ENCODE measurements at places on chromosomes 5 and 9. TPM values are rescaled to one million over a fixed set of nuclear protein-coding genes. Genes with fewer than 3 reads are reported as not detected.
A peak's percentile ranks its signal among the peaks of the same experiment; 100 is the strongest.

The LRRC8A gene
- total RNA-seq = 23.5 TPM

The TMEM171 gene
- not detected for total RNA-seq

The CDC20B gene
- not detected for total RNA-seq

The MAMDC2 gene
- total RNA-seq = not detected

The BARHL1 gene
- total RNA-seq = not detected

The SLC6A3 gene
- not detected for total RNA-seq

The TOR4A gene
- total RNA-seq = 45.8 TPM

The KIF24 gene
- 4.7 TPM for total RNA-seq

The ANKRD31 gene
- total RNA-seq = 0.04 TPM

The PCDHA11 gene
- total RNA-seq = not detected

The TBCA gene
- 267 TPM for total RNA-seq

The C9orf50 gene
- not detected for total RNA-seq

GRCh38 chr9:130301483-130302286 lies 36.1 kb downstream of the HMCN2 start:
- no peak for DNase-seq

- DNase-seq = no peak
These were observed 321.4 kb upstream of the SEMA6A start for GRCh38 chr5:116896001-116896400.

DNA sequence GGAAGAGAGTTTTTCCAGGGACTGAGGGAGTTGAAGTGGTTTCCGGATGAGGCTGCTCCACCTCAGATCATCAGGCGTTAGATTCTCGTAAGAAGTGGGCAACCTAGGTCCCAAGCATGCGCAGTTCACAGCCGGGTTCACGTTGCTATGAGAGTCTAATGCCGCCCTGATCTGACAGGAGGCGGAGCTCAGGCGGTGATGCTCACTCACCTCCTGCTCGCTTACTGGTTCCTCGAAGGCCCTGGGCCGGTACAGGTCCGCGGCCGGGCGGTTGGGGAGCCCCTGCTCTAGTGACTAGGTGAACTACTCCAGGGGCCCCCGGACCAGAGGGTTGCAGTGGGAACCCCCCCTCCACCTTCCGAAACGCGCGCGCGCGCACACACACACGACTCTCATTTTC lies 997 bp upstream of the RNF130 start:
- DNase-seq = no peak

GRCh38 chr5:36459176-36460135 lies 146.9 kb upstream of the SLC1A3 start:
- DNase-seq = peak; percentile 81

- peak; percentile 51 for DNase-seq
These were observed 70.9 kb downstream of the TEX10 start for GRCh38 chr9:100281676-100282387.

DNA sequence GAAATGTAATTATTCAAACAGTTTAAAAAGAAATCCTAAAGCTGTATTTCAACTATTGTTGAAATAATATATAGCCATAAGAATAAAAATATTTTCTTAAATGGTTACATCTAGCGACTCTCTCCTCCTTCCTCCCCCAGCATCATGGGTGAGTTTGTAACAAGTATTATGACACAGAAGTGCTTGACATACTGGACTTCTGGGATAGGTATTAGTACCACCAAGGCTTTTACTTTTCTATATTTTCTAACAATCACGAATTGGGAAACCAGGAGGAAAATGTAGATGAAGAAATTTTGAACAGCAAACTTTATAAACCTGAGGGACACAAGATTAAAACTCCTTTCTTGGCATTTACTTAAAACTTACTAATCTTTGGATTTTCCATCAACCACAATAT lies 4.4 kb downstream of the RORB start:
- no peak for DNase-seq

- no peak for DNase-seq
These were observed 159.8 kb upstream of the ACOT12 start for GRCh38 chr5:81553567-81554212.

GRCh38 chr9:133823189-133824105 lies 85.3 kb upstream of the SARDH start:
- no peak for DNase-seq

- DNase-seq = peak; percentile 38
These were observed 12.8 kb upstream of the NDFIP1 start for GRCh38 chr5:142095651-142096330.

DNA sequence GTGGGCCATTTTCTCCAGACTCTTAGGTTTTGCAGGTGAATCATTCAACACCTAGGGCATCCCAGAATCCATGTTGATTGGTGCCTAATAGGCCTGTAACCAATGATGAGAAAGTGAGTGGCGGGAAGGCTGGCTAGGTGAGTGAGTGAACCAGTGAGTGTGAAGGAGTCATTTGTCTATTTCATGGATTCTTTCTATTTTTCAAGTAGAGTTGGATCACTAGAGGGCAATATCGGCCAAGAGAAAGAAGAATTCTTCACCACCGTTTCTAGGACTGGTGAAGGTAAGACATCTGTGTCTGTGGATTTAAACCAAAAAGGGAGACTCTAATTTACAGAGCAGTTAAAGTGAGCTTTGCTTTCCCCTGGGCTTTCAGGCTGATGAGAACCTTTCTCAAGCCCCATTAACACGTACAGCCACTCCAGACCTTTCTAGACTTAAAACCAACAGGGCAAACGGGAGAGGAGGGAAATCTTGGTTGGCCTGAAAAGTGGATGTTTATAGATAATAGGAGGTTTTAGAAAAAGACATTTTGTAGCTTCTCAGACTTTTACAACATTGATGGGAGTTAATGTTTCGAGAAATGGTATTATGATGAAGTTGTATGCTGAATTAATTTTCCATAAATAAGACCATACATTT lies 114.3 kb upstream of the IL12B start:
- DNase-seq = peak; percentile 20

GRCh38 chr9:93659837-93660177 lies 83.4 kb downstream of the PHF2 start:
- DNase-seq = no peak

GRCh38 chr9:126700903-126701812 lies 87.4 kb downstream of the LMX1B start:
- DNase-seq = no peak

DNA sequence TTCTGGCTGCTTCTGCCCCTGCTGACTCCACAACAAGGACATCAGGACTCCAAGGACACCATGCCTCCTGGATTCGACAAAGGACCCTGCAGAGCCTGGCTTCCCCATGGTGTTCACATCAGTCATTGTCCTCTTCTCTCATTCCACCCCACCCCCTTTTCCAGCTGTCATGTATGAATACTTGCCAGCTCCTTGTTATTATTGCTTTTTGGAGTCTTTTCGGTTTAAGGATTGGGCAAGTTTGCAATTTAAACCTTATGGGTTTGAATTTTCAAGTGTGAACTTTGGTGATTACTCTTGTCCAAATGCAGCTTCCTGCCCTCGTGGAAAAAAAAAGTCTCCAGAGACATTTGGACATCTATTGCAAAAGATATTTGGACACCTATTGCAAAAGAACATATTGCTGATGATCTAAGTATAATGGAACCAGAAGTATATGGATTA lies 14.2 kb upstream of the LVRN start:
- DNase-seq = no peak

DNA sequence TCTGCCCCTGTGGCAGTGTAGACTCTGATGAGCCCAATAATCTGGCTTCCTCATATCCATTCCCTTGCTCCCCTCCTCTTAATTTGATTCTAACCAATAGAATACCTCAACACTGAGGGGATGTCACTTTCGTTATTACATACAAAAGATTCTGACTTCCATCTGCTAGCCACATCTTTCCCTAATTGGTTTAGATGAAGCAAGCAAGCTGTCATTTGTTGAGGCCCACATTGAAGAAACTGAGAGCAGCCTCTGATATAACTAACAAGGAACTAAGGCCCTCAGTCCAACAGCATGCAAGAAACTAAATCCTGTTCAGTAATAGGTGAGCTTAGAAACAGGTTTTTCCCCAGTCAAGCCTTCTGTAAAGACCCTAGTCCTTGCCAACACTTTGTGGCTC lies 5.8 kb downstream of the ADAMTS6 start:
- DNase-seq = no peak

GRCh38 chr5:170757182-170757601 lies 26.3 kb upstream of the GABRP start:
- no peak for DNase-seq

DNA sequence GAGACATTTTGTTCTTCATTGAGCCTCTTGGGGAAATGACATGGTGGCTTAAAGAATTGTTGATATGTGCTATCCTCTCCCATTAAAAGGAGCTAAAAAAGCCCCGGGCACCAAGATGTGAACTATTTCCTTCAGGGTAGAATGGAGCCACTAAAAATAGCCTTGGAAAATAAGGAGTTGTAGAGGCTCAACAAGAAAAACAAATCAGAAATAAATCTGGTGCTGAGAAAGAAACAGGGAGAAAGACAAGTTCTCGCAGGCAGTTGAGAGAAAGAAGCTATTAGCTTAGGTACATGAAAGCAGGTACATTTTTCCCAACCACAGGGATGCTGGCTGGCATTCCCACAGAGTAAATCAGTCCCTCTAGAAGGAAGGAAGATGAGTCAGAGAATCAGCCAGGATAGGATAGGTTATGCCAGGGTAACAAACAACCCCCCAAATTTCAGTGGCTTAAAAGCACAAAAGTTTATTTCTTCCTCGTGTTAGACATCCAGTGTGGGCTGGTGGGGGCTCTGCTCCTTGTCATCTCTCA lies 134.6 kb upstream of the ADRA1B start:
- DNase-seq = no peak

DNA sequence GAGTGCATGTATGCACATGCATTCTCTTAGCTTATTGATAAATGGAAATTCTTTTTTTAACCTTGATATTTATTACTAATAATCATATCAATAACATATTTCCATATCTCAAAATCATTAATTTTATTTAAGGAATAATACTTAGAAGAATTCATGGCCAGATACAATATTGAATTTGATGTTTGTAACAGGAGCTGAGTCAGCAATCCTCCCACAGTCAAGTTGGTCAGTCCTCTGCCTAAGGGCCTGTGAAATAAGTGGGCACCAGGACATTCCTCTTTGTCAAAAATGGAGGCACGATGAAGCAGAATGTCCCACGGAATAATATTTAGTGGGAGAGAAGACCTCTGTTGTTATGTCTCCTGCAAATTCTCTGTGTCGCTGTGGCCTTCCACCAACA lies 148.6 kb downstream of the LRRC70 start:
- no peak for DNase-seq

DNA sequence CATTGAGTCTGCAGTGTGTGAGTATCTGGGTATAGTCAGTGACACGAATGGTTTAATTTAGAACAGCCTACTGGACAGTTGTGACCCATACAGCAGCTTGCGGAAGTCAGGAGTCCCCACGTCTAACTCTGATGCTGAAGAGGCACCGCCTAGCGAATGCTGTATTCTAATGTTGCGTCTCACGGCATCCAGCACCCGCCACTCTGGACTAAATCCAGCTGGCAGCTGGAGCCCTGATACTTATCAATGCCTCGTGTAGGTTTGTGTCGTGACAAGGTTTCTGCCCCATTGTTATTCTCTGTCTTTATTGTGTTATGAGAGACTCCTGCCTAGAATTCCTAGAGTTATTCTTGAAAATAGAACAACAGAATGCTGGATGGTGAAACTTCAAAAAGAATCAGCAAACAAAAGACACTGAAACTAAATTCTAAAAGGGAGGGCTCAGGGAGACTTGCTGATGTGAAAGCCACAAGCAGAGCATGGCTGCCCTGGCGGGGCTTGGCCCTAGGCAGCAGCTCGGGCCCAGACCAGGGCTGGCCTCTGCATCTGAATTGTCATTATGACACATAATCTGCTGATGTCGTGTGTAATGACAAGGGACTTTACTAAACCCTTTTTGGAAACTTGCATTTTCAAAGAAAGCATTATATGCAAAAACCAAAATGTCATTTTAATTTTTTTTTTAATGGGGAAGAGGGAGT lies 123.5 kb upstream of the ICE1 start:
- DNase-seq = no peak

- no peak for DNase-seq
These were observed 44.0 kb upstream of the PLPP1 start for GRCh38 chr5:55578771-55579170.

DNA sequence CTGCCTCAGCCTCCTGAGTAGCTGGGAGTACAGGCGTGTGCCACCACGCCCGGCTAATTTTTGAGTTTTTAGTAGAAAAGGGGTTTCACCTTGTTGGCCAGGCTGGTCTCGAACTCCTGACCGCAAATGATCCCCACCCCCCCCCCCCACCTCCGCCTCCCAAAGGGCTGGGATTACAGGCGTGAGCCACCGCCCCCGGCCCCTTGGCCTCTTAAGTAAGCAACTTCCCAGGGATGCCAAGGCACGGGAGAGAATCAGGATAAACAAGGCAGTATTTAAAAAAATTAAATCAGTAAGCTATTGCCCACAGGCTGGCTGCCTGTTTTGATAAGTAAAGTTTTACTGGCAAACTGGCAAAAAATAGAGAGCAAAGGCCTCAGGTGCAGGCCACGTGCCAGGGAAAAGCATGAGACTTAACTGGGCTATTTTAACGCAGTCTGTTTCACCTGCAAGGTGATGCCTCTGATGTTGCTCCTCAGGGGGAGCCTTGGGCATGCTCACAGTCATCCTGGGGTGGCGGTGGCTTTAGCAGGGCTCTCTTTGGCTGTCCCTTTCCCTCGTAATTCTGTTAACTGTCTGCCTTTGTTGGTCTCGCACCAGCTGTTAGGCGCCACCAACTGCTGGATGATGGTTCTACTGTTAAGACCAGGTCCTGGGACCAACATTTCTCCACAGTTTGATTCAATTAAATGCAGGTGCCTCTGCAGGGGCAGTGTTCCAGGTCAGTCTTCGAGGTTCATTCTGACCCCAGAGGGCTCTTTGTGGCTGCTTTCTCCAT lies 19.4 kb upstream of the RNF130 start:
- no peak for DNase-seq

DNA sequence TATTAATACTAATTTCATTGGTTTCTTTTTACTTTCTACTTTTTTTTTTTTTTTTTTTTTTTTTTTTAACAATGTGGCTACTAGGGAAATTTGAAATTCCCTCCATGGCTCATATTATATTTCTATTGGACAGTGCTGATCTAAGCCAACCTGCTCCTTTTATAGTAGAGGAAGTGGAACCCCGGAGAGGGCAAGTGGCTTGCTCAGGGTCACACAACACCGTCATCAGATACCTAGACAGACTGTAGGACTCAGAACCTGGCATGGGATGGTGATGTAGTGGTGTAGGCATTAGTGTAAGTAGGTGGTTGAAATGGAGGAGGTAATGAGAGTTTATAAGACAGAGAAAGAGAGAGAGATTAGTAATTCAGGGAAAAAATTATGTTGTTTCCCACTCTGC lies 10.8 kb downstream of the ZNF618 start:
- no peak for DNase-seq

- DNase-seq = no peak
These were observed 536 bp upstream of the STX17 start for GRCh38 chr9:99905833-99906402.

GRCh38 chr5:58076483-58077257 lies 383.2 kb downstream of the PLK2 start:
- no peak for DNase-seq

GRCh38 chr9:116774421-116775180 lies 87.5 kb downstream of the TRIM32 start:
- DNase-seq = no peak

- DNase-seq = peak; percentile 73
These were observed 95.8 kb upstream of the DAP start for GRCh38 chr5:10856683-10857337.

All from K562 (cell line).